Kidney (tissue), 22 donors: ENCODE measurements at places on chromosomes 6 and 20.

- DNase-seq = no peak
These were observed 43.5 kb upstream of the ENPP1 start for GRCh38 chr6:131764350-131764749.

GRCh38 chr6:130970839-130971410, 92.1 kb downstream of the EPB41L2 start:
- no peak for DNase-seq

- DNase-seq = no peak
These were observed 12.8 kb downstream of the SLC22A3 start for GRCh38 chr6:160360955-160361354.

DNA sequence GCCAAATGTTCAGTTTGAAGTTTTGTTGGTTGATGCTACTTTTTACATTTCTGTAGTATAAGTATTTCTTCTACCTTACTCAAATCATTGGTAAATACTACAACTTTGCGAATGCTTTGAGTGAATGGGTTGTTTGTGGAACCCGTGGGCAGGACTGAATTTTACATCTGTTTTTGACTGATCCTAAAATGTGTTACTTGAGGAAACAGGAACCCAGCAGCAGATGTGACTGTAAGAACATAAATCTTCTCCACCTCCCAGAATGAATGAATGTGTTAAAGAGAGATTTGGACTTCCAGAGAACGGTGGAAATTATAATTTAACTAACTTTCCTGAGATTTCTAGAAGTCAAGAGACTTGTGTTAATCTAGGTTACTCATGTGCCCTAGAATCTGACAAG, 728.5 kb upstream of the MARCKS start:
- DNase-seq = no peak

DNA sequence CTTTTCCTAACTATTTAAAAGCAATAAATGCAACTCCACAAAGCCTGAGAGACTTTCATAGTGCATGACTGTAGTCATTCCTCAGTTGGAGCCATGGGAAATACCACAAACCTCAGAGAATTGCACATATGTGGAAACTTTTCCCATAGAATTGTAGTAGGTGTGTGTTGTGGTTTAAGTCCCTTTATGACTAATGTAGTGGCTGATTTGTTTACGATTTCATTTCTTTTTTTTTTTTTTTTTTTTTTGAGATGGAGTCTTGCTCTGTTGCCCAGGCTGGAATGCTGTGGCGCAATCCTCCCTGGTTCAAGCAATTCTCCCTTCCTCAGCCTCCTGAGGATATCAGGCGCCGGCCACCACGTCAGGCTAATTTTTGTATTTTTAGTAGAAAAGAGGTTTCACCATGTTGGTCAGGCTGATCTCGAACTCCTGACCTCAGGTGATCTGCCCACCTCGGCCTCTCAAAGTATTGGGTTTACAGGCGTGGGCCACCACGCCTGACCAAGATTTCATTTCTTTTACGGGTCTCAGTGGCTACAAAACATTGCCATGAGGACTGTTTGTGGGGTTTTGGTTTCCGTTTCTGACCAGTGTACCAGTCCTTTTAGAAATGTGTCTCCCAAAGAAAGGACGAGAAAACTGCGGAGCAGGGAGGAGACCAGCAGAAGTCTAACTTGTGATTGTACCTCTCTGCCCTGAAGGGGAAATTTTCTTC, 212.1 kb upstream of the MARCKS start:
- DNase-seq = no peak

DNA sequence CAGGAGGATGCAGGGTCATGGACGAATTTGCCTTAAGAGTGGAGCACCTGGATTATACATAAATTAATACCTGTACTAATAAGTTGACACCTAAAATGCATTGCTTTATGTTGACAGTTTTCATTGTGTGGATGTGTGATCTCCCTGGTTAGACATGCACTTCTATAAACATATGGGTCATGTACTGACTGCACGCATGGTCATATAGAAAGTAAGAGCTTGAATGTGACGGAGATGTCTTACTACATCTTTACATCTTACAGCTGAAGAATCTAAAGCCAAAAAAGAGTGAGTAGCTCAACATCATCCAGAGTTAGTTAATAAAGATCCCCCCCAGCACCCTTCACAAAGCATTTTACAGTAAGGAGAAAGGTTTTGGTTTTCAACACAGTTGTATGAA, 408.4 kb upstream of the JARID2 start:
- DNase-seq = no peak

- no peak for DNase-seq
These were observed 699.7 kb upstream of the ID4 start for GRCh38 chr6:19137505-19137904.

DNA sequence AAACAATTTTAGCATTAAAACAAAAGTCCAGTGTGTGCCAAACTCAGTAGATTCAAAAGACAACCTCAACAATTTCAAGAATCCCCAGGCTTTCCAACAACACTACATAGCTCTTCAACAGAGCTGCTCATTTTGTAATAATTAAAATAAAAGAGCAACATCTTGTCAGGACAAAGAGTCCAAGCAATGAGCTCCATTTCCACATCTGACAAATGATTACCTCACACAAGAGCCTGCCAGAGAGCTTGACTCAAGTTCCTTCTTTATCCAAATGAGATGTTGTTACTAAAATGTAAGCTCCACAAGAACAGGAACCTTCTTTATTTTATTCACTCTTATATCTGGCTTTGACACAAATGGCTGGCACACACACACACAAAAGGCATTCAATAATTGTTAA, 449.8 kb downstream of the HACE1 start:
- no peak for DNase-seq

DNA sequence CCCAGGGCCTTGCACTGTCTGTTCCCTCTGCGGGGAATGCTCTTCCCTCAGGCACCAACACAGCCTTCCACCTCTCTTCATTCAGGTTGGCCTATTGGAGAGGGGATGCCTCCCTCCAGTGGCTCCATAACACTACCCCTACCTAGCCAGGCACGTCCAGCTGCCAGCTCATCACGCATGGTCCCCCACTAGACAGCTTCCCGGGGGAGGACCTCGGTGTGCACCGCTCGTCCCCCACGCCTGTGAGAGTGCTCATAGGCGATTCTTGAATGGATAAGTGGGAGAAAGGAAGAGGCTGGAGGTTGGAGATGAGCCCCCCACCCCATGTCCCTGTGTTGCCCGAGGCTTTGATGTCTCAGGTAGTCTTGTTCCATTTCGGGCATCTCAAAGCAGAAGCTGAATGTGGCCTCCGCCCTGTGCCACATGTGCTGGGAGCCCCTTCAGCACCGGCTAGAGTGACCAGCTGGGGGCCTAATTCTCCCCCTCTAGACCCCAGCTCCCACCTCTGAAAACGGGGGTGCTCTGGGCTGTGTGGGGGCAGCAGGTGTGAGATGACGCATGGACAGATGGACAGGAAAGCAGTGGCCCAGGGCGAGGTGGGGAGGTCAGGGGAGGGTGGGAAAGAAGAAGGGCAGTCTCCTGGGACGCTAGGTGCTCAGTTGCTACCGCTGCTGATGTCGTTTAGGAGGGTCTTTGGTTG, 333.0 kb downstream of the TAF4 start:
- no peak for DNase-seq

DNA sequence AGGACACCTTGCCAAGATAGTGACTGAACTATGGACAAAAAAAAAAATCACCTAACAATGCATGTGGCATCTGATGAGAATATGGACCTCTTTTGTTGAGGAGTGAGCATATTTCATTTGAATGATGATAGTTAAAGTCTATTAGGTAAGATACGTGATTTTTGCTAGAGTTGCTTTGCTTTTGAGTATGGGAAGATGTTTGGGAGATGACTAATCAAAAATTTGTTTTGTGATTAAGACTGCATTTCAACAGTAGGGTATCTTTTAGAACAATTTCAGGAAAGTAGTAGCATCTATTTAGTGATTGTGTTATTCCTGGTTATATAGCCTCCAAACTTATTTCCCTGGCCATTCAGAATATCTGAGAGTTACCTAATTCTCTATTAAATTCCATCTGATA, 878.6 kb upstream of the CITED2 start:
- no peak for DNase-seq

GRCh38 chr6:235763-236360, 56.4 kb upstream of the DUSP22 start:
- no peak for DNase-seq

DNA sequence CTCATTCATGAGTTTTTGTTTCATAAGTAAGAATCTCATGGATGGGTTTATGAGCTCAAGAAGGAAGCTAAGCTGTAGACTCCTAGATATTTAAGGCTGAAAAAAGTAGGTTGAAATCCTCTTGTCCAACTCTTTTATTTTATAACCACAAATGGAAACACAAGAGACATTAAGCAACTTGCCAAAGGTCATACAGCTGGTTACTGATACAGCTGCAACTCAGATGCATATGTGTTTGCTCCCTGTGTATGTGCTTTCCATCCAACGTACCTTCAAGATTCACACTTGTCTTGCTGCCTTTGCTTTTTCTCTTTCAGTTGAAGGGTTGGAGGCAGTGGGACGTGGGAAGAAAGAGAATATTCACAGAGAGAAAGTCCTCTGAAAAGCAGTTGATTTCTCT, 153.5 kb upstream of the STMND1 start:
- DNase-seq = no peak

DNA sequence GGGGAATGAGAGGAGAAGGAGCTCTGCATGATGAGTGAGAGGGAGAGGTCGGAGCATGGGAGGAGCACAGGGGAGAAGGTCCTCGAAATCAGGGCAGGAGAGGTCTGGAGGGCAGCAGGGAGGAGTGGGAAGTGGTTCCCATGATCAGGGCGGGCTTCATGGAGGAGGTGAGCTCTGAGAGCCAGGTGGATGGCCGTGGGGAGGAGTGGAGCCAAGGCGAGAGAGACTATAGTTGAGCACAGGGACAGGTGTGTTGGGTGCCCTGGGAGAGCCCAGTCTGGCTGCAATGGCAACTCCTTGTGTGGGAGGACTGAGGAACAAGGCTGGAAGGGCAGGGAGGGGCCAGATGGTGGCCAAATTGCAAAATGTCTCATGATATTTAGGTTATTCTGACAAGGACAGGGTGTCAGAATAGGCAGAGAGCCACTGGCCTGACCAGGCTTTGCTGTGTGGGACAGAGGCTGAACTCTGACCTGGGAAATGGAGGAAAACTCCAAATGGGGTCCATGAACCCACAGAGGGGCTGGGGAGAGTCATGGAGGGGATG, 21.4 kb downstream of the TTBK1 start:
- no peak for DNase-seq

- DNase-seq = no peak
These were observed 159.7 kb downstream of the RNASET2 start for GRCh38 chr6:166796610-166797009.

DNA sequence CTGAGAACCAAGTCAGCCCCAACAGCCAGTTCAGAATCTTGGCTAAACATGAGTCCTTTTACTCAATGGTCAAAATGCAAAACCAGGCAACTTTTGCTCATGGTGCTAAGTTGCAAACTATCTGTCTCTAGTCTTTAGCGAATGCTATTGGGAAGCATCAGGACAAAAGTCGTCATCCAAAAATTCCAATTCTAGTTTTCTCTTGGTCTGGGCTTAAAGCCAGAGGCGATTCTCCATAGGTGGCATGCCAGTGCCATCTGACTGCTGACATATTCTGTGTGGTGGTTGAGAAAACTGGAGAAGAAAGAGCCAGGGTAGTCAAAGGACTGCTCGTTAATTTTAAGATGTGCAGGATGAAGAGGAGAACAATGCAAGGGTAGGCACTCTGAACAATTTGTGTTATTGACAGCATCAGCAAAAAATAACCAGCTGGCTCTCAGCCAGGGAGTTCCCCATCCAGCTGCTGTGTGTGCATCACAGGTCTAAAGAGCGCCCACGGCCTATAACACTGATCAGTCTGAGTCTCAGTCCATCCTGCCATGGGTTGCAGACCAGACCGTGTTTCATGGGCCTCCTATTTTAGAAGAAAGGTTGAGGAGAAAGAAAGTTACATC, 313.6 kb downstream of the ALDH8A1 start:
- no peak for DNase-seq

- DNase-seq = no peak
These were observed 485.5 kb downstream of the CD109 start for GRCh38 chr6:74181471-74181870.

DNA sequence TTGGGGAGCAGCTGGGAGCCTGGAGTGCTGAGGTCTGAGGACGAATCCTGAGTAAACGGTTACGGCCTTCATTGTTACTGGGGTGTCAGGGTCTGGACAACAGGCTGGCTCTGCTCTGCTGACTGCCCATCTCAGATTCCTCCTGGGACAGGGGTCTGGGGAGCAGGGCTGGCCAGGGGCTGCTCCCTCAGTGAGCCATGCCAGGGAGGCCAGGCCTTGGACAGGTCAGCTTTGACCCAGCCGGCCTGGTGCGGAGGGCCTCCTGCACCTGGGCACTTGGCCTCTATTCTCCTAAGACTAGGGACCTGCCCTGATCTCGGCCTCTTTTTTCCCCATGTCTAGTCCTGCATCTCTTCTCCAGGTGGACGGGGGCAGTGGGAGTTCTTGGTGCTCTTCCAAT, 44.9 kb downstream of the MYT1 start:
- no peak for DNase-seq

DNA sequence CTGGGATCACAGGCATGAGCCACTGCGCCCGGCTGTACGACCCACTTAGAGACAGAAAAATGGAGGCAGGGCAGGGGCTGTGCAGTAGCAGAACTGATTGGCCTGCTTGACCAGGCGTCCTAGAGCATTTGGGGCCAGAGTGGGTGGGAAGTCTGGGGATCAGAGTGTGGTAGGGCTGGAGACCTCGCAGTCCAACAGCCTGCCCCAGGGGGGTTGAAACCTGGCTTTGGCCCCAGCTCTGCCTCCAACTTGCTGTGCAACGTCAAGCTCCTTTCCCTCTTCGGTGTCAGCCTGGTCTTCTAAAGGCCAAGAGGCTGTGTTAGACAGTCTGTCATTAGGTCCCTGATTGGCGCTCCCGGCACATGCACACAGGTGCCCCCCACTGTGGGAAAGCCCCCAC, 15.3 kb upstream of the SPDEF start:
- no peak for DNase-seq

- no peak for DNase-seq
These were observed 99.5 kb downstream of the FYN start for GRCh38 chr6:111773501-111774345.

DNA sequence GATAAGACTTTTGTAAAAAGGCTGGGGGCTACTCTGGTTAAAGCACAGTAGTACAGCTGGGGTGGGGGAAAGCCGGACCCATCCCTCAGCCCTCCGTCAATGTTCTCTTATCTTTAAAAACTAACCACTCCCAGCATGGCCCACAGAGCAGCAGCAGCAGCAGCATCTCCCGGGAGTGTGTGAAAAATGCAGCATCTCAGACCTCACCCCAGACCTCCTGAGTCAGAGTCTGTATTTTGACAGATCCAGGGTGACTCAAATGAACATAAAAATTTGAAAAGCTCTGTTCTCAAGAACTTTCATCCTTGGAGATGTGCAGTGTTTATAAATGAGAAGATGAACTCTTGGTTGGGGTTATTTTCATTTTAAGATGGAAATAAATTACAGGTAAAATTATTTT, 277.7 kb upstream of the ECI2 start:
- no peak for DNase-seq

DNA sequence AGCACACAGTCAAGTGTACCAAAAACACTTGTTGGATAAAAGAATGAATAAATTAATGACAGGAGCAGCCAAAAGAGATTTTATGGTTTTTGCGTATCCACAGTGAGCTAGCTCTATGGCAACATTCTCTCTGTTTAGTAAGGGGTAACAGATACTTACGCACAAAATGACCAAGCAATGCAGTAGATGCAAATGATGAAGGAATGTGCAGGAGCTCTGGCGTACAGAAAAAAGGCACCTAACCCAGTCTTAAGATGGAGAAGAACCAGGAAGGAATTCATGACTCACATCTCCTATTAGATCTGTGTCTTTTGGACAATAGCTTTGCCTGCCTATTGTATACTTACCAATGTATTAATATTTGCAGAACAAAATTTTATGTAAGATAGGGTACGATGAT, 191.9 kb upstream of the PREP start:
- DNase-seq = no peak

- no peak for DNase-seq
These were observed 20.8 kb downstream of the ZC2HC1B start for GRCh38 chr6:143885116-143885515.
